Sciatic nerve (tissue), 2 donors: ENCODE measurements at places on chromosomes 3 and 15. TPM values are rescaled to one million over a fixed set of nuclear protein-coding genes. Genes with fewer than 3 reads are reported as not detected.
A peak's percentile ranks its signal among the peaks of the same experiment; 100 is the strongest.

DNA sequence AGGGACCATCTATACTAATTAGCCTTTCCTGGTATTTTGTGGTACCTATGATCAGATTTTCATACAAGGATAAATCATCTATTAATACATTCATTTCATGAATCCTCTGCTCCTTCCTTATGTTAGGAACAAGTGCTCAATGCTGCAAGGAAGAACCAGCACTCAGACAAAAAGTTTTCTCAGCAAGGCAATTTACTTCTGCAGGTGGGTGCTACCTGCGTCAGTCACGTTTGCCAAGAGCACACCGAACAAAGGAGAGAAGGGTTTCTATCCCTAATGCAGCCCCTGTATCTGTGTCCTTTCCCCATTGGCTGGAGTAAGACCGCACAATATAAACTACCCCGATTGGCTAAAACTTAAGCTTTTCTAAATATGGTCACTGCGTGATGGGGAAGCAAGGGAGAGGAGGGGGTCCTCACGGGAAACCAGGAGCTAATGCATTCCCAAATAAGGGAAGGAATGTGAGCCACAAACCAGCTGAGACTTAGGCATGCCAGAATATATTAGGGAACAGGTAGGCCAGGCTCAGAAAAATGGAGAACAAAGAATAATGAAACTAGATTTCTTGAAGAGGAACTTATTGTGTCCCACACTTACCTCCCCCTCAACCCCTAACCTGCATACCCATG, 76.5 kb downstream of the AQR start:
- no peak for DNase-seq

DNA sequence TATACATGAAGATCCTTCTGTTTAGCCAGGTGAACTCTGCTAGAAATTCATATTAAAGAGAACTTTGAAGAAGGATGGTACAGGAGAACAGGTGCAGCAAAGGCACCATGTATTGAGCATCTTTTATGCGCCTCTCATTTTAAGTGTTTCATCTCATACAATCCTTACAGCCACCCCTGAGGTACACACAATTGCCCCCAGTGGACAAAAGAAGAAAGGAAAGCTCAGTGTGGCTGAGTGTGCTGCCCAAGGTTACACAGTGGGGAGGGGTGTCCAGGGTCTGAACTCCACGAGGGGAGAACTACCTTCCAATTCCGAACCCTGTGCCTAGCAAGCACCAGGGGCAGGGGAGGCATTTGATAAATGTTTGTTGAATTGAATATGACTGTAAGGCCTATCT, 98.6 kb downstream of the MECOM start:
- no peak for DNase-seq

- DNase-seq: peak; percentile 84
Observed at GRCh38 chr3:123489400-123490004, 40.6 kb upstream of the ADCY5 start.

DNA sequence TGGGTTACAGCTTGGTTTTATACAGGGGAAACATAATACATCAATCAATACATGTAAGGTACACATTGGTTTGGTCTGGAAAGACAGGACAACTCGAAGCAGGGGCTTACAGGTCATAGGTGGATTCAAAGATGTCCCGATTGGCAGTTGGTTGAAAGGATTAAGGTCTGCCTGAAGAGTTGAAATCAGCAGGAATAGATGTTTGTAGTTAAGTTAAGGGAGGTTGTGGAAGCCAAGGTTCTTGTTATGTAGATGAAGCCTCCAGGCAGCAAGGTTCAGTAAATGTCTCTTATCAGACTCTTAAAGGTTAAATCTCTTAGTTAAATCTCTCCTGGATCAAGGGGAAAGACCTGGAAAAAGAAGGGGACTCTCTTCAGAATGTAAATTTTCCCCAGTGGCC, 58.4 kb upstream of the MINAR1 start:
- no peak for DNase-seq

- no peak for DNase-seq
Observed at GRCh38 chr3:175606650-175607318, 747.6 kb downstream of the NAALADL2 start.

GRCh38 chr15:95095250-95095649, 863.9 kb downstream of the MCTP2 start:
- no peak for DNase-seq

DNA sequence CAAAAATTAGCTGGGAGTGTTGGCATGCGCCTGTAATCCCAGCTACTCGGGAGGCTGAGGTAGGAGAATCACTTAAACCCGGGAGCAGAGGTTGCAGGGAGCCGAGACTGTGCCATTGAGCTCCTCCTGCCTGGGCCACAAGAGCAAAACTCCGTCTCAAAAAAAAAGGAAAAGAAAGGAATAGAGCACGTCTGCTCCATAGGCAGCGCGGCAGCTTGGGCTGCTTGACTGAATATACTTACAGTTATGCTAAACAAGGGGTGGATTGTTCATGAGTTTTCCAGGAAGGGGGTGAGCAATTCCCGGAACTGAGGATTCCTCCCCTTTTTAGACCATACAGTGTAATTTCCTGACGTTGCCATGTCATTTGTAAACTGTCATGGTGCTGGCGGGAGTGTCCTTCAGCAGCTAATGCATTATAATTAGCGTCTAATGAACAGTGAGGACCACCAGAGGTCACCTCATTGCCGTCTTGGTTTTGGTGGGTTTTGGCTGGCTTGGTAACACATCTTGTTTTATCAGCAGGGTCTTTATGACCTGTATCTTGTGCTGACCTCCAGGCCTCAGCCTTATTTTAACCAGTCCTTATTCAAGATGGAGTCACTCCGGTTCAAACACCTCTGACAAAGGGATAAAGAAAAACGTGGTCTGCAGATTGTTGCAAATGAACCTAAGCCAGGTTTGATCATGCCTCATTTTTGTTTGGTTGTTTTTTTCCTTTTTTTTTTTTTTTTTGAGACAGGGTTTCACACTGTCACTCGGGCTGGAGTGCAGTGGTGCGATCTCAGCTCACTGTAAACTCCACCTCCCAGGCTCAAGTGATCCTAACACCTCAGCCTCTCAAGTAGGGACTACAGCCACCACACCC, 24.9 kb upstream of the SENP5 start:
- no peak for DNase-seq

DNA sequence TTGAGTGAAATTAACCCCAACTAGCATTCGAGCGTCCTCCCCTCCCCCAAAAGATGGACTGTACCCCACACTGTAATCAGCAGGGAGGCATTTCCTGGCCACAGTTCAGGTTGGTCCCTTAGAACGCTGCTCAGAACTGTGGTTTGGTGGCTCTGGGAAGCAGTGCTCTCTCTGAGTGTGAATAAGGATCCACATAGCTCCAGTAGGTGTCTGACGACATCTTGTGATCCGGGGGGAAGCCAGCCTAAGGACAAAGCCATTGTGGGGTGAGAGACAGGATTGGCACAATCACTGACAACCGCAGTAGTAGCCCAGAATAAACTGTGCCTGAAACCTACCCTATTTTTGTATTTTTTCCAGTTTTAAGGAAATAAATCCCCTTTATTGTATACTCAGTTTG, 125.3 kb downstream of the IGF1R start:
- DNase-seq: no peak

GRCh38 chr3:120726791-120727190, 15.5 kb downstream of the RABL3 start:
- DNase-seq: no peak

GRCh38 chr3:37309921-37310665, 135.7 kb upstream of the LRRFIP2 start:
- DNase-seq: no peak

GRCh38 chr15:33150431-33150941, 44.0 kb downstream of the FMN1 start:
- no peak for DNase-seq

- peak; percentile 34 for DNase-seq
Observed at GRCh38 chr15:25239471-25240345, 199.1 kb downstream of the UBE3A start.

GRCh38 chr15:40263024-40263754, 19.7 kb downstream of the ANKRD63 start:
- no peak for DNase-seq

GRCh38 chr3:38643592-38643991, 5.9 kb downstream of the SCN5A start:
- DNase-seq: no peak

- DNase-seq: no peak
Observed at GRCh38 chr3:13124631-13125030, 51.4 kb upstream of the IQSEC1 start.

- DNase-seq: no peak
Observed at GRCh38 chr3:193796089-193796488, 203.1 kb downstream of the OPA1 start.

GRCh38 chr3:184423561-184423960, 43.7 kb downstream of the CHRD start:
- DNase-seq: no peak

Gene FSIP1
- 0.85 TPM for total RNA-seq

Gene CPLX3
- total RNA-seq: not detected

Gene KPNA4
- 62.0 TPM for total RNA-seq

Gene COL7A1
- total RNA-seq: 8.7 TPM

Gene DZIP3
- 19.8 TPM for total RNA-seq
